Subcutaneous preadipocyte (primary cell): ENCODE measurements at places on chromosomes 2 and 18. TPM values are rescaled to one million over a fixed set of nuclear protein-coding genes. Genes with fewer than 3 reads are reported as not detected.

The SETBP1 gene
- 2.7 and 4.8 TPM in 2 replicates for total RNA-seq

The PLCD4 gene
- 2.2 and 2.6 TPM in 2 replicates for total RNA-seq

The EFEMP1 gene
- 72.9 and 296 TPM in 2 replicates for total RNA-seq

The GRP gene
- not detected in 2 replicates for total RNA-seq

The DSC3 gene
- under 0.01 TPM in 1 of 2 replicates, not detected in the other for total RNA-seq

The LIPG gene
- 1.5 and 4.5 TPM in 2 replicates for total RNA-seq

The CTLA4 gene
- total RNA-seq = not detected in 2 replicates

The CELF4 gene
- not detected in 2 replicates for total RNA-seq
